Activated CD4-positive, alpha-beta T cell treated with anti-CD3 and anti-CD28 coated beads for 36 hours (primary cell): ENCODE measurements at places on chromosomes 7 and 10. TPM values are rescaled to one million over a fixed set of nuclear protein-coding genes. Genes with fewer than 3 reads are reported as not detected.

DNA sequence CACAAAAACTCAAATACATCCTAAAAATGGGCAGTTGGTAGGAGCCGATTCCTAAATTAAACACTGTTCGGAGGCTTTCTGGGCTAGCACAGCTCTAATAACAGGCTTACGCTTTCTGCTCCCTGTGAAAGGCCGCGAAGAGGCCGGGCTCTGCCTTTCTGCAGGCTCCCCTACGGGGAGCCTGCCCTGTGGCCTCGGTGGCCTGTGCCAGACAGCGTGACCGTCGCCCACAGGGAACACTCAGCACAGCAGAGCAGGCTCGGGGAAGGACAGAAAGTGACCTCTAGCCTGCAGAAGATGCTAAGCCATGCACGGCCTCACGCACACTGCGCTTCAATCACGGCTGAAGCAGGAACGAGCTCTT lies 64.2 kb downstream of the DIP2C start:
- DNase-seq = no peak

DNA sequence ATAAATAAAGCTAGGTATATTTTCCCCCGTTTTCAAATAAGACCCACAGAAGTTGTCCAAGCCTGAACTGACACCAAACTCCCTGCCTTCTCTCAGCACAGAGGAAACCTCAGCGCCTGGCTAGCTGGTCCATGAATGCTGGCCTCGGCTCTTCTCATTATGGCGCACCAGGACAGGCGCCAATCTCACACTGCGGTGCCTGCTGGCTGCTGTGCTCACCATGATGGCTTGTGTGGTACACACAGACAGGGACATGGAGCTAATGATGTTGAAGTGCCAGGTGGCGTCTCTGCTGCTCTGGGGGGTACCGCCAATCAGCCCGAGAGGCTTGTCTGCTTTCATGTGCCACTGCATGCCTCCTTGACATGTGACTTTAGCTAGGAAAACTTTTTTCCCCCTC lies 43.2 kb upstream of the USP6NL start:
- DNase-seq = no peak

- no peak for DNase-seq
Measured at GRCh38 chr10:12958546-12959110, 42.9 kb downstream of the CCDC3 start.

The LAMB4 gene
- total RNA-seq = not detected

The AS3MT gene
- 1.5 TPM for total RNA-seq
